ENCODE measurements at places on chromosomes 11 and 22. TPM values are rescaled to one million over a fixed set of nuclear protein-coding genes. Genes with fewer than 3 reads are reported as not detected.
A peak's percentile ranks its signal among the peaks of the same experiment; 100 is the strongest.

The ESAM gene
- total RNA-seq: not detected

GRCh38 chr11:109644152-109644551 is 222.2 kb downstream of the C11orf87 start:
- no peak overlapping the region for H3K4me3 ChIP-seq
- H3K36me3 ChIP-seq: no peaks in the 10 kb centered on the region
- DNase-seq: no peak

- no peaks in the 10 kb centered on the region for H3K4me1 ChIP-seq
- DNase-seq: no peak
- H3K27ac ChIP-seq: no peak overlapping the region
- 0 out of 2 replicates have a peak overlapping the region, but pooled peaks have one; percentile 16 for H3K4me3 ChIP-seq
- no peaks in the 10 kb centered on the region for H3K36me3 ChIP-seq
These were observed 96.9 kb downstream of the CSTPP1 start for GRCh38 chr11:47033439-47033838.

DNA sequence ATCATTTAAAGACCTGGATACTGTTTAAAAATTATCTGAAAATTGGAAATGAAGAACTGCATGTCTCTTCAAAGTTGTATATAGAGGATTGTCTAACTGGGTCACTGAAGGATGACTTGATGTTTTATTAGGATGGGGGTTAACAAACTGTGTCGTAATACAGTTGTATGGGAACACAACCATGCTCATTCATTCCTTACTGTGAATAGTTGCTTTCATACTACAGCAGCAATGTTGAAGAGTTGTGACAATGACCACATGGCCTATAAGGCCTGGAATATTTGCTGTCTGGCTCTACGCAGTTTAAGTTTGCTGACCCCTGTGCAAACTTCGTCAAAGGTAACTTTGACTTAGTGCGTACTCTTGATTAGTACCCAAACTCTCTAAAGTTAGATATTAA is 38.4 kb downstream of the FDX1 start:
- no peak for DNase-seq
- H3K4me1 ChIP-seq: no peaks in the 10 kb centered on the region
- H3K27ac ChIP-seq: no peak overlapping the region
- no peak overlapping the region for H3K4me3 ChIP-seq

The SLC22A12 gene
- not detected for total RNA-seq

DNA sequence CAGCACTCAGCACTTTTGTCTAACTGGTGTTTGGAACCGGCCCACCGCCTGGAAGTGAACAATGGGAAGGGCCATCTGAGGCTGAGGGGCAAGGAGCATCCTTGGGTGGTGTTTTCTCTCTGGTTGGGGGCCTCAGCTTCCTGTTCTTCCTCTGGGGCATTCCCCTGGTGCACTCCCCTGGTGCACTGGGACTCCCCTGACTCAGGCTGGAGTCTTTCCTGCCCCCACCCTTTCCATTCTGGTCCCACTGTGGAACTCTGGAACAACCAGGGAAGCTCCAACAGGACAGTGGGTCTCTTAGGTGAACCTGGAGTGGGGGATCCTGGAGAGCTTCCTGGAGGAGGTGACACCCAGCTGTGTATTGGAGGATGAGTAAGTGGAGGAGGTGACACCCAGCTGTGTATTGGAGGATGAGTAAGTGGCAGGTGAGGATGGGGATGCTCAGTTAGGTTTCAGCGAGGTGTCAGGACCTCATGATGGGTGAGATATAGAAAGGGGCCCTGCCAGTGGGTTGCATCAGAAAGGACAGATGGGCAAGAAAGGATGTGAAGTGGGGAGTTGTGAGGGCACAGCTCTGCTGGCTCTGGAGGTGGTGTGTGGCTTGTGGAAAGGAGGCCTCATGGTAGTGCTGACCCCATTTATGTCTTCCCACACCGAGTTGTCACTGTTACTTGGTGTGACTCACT is 132.1 kb downstream of the OSBP2 start:
- H3K4me1 ChIP-seq: peaks cover 3% of the 10 kb centered on the region
- no peak overlapping the region for H3K4me3 ChIP-seq
- H3K27me3 ChIP-seq: peaks cover 2% of the 10 kb centered on the region
- no peaks in the 10 kb centered on the region for H3K36me3 ChIP-seq
- H3K27ac ChIP-seq: no peak overlapping the region
- no peak for DNase-seq

The OR10G7 gene
- not detected for total RNA-seq

The BEST1 gene
- 0.23 TPM for total RNA-seq

DNA sequence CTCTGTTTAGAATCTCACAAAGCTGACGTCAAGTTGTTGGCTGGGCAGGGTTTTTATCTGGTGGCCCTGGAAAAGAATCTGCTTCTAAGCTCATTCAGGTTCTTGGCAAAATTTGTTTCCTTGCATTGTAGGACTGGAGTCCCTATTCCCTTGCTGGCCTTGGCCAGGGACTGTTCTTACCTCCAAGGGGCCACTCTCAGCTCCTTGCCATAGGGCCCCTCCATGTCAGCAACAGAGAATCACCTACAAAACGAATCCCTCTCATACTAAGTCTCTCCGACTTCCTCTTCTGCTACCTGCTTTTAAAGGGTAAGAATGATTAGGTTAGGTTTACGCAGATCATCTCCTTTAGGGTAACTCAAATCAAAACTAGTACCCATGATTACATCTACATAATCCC is 63.2 kb downstream of the PARVA start:
- H3K4me1 ChIP-seq: peaks cover 3% of the 10 kb centered on the region
- H3K4me3 ChIP-seq: no peak overlapping the region
- H3K36me3 ChIP-seq: no peaks in the 10 kb centered on the region
- H3K27me3 ChIP-seq: no peaks in the 10 kb centered on the region
